ENCODE measurements at places on chromosomes 6 and 20.

DNA sequence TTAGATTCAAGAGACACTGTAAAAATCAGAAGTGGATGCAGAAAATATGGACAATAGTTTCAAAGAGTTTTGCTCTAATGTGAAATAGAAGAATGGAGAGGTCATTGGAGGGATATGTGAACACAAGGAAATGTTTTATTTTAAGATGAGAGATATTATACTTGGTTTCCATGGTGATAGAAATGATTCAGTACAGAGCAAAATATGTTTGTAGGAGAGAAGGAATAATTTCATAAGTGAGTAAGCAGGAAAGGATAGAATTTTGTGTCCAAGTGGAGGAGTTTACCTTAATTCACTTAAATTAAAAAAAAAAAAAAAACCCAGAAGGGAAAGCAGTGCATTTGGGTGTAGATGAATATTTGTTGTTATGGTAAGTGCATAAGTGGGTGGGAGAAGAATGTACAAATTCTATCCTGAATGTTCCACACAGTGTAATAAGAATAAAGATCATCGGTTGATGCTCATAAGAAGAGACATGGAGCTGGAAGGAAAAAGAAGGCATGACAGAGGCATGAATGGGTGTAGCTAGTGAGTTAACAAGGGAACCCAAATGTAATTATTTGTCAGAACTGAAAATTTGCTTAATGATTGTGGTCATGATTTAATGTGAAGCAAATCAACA lies 688.9 kb upstream of the GJE1 start:
- no peak for DNase-seq

DNA sequence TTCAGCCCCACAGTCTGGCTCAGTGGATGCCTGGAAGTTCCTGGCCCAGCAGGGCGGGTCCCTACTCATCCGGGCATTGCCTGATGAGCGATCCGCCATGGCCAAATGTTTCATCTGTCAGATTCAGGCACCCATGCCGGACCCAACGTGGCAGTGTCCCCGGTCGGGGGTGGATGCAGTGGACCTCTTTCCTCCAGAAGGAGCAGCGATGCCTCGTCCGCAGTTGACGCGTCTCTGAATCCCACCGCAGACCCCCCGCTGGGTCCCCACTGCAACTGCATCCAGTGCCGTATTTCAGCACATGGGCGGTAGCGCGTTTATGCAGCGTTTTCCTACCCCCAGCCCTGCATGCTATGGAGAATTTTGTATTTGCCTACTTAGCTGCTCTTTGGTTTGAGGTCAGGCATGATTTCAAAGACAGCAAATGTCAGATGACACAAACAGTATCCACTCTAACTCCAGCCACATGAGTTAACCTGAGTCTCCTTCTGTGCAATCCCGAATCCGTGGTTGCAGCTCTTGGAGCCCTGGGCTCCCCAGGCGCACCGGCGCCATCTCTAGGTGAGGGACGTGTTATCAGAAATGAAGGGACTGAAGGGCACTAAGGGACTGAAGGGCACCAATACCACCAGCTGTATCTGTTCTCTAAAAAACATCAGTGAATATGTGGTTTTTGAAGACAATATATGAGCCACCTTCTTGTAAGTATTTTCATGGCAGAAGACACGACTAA lies 72.6 kb upstream of the THBS2 start:
- DNase-seq, result no peak

DNA sequence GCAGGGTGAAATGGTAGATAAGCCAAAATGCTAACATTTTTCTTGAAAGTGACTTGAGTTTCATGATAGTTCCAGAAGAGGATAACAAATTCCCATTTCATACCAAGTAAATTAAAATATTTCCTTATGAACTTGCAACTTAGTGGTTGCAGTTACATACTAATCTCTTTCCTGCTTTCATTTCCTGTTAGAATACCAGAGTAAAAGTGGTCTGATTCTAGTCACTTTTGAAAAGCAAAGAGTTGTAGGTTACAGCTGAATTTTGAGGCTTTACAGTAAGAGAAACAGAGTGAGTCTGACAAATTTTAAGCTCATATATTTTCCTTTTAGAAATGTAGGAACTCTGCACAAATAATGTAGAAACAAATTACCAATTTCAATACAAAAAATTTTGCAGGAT lies 117.4 kb downstream of the ZFAND3 start:
- DNase-seq, result no peak

GRCh38 chr6:158496700-158497099 lies 63.2 kb upstream of the TMEM181 start:
- DNase-seq, result no peak

GRCh38 chr6:18350271-18350670 lies 36.9 kb upstream of the RNF144B start:
- no peak for DNase-seq

- DNase-seq, result no peak
Observed at GRCh38 chr6:85126485-85127167, 323.3 kb upstream of the NT5E start.

DNA sequence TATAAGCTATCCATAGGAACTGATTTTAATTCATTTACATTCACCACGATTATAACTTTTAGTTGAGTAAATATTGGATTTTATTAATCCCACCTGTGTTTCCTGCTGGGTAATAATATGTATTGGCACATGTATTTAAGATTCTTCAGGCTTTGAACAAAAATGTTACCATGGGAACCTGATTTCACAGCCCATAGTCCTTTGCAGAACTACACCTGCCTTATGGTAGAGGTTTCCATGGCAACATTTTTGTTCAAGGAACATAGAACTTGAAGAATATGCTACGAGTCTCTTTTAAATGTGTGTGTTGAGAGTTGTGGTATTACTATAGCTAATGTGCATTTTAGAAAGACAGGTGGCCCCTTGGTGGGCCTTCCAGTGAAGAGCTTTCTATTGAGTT lies 317.4 kb downstream of the SAMD5 start:
- no peak for DNase-seq

- no peak for DNase-seq
Observed at GRCh38 chr6:2826131-2826530, 15.5 kb downstream of the SERPINB1 start.

DNA sequence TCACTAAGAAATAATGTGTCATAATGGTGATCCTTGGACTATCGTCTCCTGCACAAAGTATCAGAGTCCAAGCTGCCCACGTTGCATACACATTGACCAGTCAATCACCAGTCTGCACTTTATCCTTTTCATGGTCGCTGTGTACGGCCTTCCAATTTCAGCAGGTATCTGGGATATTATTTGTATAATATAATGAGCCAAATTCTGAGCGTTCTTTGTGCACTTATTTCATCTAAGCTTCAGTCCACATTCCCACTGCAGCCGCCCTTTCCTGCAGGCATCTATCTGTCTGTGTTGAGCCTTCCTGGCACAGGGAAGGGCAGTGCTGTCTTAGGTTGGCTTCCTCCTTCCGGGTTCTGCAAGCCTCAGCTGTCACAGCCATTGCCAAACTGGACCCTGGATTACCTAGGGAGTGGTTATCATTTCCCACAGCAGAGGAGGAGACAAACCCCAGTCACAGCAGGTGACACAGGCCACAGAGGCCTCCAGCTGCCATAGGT lies 174.3 kb downstream of the TTLL2 start:
- DNase-seq, result no peak

DNA sequence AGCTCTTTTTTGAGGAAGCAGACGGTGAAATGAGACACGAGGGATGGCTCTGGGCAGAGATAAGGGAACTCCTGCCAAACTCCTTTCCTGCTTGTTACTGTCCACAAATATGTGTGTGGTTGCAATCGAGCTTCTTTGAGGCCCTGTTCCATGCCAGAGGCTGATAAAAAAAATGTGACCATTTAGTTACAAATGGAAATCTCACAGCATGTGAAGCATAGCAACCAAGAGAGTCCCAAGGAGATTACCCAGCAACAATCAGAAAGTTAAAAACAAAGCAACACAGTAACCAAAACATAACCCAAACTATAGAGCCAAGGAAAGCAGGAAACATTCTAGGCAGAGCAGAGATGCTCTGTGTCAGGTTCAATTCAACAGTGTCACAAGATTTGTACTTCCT lies 35.4 kb upstream of the HMGN3 start:
- no peak for DNase-seq

- peak; percentile 74 for DNase-seq
Observed at GRCh38 chr6:15491255-15491985, 171.4 kb downstream of the DTNBP1 start.

DNA sequence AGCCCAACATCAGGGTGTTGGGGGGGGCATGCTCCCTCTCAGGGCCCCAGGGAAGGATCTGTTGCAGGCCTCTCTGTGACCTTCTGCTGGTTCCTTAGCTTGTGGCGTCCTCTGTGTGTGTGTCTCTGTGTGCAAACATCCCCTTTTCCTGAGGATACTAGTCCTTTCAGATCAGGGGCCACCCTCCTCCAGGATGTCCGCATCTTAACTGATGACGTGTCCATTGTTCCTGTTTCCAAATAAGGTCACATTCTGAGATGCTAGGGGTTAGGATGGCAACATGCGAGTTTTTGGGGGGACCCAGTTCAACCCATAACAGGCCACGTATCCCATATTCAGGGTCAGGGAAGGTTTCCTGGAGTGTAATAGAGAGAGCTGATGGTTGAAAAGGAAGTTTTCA lies 40.9 kb downstream of the GMPR start:
- DNase-seq, result no peak

DNA sequence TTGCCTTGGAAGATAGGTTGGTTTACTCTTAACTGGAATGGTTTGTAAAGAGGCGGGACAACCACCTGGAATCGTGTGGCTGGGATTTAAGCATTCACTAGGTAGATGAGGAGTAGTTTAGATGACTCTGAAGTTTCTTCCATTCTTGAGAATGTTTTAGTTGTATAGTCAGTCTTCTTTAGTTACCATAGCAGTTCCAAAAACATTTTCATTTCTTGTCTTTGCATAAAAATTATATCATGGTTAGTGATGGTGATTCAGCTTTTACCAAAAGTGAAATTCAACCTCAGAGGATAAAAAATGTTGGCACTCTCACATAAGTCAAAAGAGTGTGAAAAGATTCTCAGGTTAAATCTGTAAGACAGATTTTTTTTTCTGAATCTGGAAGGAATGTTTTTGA lies 70.3 kb downstream of the SMAP1 start:
- no peak for DNase-seq

GRCh38 chr20:60043435-60043834 lies 85.2 kb downstream of the CDH26 start:
- DNase-seq, result no peak

DNA sequence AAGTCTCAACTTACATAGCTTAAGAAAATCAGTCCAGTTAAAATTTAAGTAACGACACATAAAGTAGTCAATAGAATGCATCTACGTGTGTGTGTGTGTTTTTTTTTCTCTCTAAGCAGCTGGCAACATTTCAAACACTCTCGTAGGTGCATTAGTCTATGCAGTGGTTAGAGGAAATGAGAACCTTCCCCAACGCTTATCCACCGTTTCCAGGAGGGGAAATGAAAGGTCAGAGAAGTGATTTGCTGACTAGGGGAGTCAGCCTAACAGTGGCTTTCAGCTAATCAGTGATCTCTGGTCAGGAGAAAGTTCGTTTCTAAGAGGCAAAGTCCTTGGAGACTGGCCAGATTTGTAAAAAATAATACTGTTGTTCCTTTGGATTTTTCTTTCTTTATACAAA lies 806.6 kb downstream of the C6orf118 start:
- no peak for DNase-seq

GRCh38 chr6:122799916-122800686 lies 11.0 kb downstream of the SMPDL3A start:
- DNase-seq, result no peak

DNA sequence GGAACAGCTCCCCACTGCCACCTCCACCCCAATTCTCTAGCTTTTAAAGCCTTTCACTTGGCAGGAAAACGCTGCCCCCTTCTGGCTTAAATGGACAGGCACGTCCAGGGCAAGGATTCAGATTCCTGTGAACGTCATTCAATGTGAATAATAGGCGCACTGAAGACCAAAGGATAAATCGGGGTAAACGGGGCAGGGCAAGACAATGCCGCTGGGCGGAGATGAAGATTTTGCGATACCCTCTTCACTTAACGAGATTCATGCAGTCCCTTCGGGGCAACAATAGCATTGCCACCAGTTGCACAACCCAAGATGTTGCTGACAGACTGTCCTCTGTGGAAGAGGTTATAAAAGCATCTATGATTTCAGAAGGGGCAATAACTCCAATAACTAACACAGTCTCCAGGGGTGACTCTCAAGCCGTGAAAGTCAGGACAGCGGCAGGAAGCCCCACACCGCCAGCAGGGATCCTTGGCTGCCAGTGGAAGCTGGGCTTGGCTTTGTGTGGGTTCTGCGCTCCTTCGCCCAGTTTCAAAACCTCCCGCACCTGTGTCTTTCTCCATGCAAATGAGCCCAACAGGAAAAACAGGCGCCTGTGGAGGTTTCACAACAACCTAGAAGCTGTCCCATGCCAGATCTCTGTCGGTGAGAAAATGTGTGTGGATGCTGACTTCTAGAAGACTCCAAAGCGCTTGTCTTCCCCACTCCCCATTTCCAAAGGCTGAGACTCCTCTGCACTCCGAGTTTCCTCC lies 291.8 kb downstream of the BMP7 start:
- no peak for DNase-seq

- DNase-seq, result no peak
Observed at GRCh38 chr6:71222671-71223070, 65.9 kb upstream of the OGFRL1 start.

- DNase-seq, result no peak
Observed at GRCh38 chr6:168016721-168017525, 19.5 kb downstream of the KIF25 start.

DNA sequence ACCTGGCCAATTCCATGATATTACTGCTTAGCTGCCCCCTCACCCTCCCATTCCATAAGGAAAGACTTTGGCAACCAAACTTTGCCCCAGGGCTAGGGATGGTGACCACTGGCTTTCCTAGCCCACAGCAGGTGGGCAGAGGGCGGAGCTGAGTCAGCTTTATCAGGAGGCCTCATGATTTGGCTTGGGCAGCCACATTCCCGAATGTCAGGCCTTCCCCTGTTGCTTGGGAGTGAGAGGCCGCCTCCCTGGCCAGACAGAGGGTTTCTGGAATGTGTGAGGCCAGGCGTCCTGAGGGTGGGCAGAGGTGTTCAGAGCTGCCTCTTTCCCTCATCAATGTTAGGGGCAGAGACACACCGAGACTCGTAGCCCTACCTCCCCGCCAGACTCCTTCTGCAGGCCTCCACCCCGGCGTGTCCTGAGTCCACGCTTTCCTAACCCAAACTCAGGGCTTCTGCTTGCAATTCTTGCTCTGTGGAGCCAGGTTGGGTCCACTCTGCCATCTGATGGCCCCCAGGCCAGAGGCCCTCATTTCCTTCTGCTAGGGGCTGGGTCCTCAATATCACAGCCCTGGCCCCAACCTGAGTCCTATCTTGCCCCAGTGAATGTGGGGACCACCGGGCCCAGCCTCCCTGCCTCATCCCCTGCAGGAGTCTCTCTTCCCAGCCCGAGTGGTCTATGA lies 19.3 kb downstream of the UQCC2 start:
- no peak for DNase-seq
